ENCODE measurements at places on chromosomes 12 and 14. TPM values are rescaled to one million over a fixed set of nuclear protein-coding genes. Genes with fewer than 3 reads are reported as not detected.

- DNase-seq, result no peak
Measured at GRCh38 chr14:77221241-77221871, 39.8 kb downstream of the TMEM63C start.

DNA sequence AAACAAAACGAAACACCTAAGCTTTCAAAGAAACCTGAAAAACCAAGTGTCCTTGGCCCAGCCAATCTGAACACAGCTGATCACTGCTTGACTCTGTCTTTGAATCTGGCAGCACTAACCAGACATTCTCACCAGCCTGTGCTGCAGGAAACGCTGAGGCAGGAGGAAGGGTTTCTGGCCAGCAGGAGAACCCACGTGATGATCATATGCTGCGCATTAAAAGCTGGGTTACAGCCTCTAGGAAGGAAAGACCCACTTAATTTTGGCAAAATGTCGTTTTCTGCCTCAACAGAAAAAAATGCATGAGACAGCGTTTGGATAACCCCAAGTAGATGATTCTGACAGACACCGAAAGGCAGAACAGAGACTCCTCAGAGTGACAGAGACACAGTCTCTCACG lies 9.8 kb downstream of the APPL2 start:
- DNase-seq, result peak; percentile 85

DNA sequence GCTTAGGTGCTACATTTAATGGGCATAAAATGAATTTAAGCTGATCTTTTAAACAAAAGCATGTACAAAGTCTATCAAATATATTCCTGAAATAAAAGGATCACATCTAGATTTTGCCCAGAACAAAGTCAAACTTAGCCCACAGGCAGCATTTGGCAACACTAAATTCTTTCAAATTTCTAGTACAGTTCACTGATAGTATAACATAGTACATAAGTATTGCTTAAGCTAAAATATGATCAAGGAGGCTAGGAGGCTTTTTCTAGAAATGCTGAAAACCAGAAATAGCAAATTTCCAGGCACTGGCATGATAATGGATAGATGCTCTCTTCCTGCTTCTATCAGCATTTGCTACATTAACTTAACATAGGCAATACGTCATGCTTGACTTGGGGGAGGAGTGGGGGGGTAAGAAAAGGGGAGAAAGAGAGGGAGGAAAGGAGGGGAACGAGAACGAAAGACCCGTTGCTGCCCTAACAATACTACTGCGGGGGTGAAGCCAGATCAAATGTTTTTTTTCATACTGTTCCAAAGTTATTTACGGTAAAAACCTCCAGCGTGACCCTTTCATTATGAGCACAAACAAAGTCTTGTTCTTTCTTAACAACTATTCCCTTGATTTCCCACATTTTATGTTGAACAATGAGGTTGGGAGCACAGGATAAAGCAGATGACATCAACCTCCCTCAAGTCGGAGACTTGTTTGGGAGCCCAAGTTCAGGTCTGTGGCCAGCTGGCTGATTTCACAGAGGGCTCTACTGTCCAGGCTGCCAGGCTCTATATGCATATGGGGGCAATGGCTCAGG lies 10.6 kb downstream of the TMED10 start:
- no peak for DNase-seq

GRCh38 chr12:126362964-126363363 lies 1297.7 kb downstream of the AACS start:
- no peak for DNase-seq

- DNase-seq, result no peak
Measured at GRCh38 chr14:37289688-37290087, 92.0 kb downstream of the MIPOL1 start.

DNA sequence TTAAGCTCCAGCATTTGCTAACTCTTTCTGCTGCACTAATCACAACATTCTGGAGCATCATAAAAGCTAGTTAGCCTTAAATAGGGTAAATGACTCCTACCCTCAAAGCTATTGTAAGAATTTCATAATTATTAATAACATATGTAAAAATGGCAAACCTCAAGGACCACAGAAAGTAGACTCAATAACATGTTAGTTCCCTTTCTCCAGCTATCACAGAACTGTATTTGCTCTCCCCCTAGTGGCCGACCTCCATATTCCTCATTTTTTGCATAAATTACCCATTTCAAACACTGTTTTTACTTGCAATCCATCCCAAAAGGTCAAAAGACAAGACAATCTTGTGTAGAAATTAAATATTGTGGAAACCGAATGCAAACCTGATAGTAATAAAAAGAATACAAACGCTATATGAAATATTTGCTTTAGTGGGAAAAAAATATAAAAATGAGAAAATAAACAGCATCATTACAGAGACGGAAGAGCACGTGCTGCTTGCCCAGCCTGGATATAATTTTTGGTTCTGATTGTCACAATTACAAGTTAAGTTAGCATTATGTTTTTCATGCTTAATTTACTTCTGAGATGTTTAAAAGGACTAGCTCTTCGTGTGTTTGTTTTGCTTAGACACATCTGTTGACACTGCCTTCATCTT lies 97.9 kb downstream of the RERGL start:
- DNase-seq, result no peak

DNA sequence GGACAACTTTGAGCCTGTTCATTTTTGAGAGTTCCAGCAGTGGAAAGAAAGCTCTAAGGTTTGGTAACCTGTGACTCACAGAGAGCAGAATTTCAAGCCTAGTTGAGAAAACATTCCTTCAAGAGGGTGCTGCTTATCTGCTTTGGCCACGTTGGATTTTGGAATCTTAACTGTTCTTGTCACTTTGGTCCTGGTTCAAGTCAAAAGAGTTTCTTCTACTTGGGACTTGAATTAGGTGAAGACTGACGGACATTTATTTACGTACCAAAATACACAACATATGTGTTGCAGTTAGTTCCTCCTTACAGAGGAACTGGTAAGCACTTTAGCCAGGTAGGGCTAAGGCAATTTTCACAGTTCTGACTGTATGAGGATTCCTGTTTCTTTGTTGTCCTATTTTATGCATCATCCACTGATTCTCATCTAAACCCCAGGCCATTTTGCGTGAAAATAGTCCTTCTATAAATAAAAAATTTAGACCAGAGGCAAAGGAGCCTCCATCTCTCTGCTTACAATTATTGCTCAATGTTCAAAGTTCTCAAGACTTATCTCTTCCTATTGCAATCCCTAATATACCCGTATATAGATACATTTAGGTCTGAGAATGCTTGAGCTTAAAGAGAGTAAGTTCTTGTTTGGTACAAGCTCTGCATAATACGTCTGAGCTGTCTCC lies 580.9 kb downstream of the DIO2 start:
- no peak for DNase-seq

- no peak for DNase-seq
Measured at GRCh38 chr14:39704594-39704993, 272.4 kb upstream of the FBXO33 start.

- peak; percentile 57 for DNase-seq
Measured at GRCh38 chr12:53074999-53075370, 4.2 kb downstream of the SPRYD3 start.

- DNase-seq, result no peak
Measured at GRCh38 chr12:19978193-19978592, 390.1 kb upstream of the PDE3A start.

- DNase-seq, result no peak
Measured at GRCh38 chr14:22667881-22668280, 23.7 kb upstream of the OR6J1 start.

- DNase-seq, result no peak
Measured at GRCh38 chr14:36973806-36974442, 198.5 kb downstream of the SLC25A21 start.

- DNase-seq, result no peak
Measured at GRCh38 chr12:47832263-47832933, 12.7 kb upstream of the HDAC7 start.

- no peak for DNase-seq
Measured at GRCh38 chr14:64965356-64966000, 6.7 kb downstream of the RAB15 start.

GRCh38 chr14:52907949-52908348 lies 42.9 kb downstream of the FERMT2 start:
- no peak for DNase-seq

DNA sequence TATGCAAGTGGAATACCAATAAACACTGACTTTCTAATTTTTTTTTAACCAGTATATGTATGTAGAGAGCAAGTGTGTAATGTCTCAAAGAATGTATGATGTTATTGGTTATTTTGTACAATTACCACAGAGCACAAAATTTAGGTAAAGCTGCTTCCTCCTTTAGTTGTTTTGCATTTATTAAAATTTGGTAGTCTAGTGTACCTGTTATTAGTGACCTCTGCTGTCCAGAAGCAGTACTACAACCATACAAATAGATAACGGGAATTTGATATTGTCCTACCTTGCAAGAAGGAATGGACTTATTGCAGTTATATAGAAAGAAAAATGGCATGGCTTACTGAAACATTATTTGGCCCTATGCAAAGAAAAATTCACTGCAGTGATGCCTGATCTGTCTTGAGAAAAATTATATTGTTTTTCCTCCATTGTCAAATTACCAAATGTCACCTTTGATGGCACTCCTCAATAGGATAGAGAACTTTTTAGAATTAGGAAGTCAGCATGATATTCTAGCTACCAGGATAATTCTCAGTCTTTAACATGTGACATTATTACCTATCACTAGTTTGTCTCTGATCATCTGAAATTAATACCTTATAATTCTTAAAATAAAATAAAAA lies 153.9 kb upstream of the RMST start:
- no peak for DNase-seq

DNA sequence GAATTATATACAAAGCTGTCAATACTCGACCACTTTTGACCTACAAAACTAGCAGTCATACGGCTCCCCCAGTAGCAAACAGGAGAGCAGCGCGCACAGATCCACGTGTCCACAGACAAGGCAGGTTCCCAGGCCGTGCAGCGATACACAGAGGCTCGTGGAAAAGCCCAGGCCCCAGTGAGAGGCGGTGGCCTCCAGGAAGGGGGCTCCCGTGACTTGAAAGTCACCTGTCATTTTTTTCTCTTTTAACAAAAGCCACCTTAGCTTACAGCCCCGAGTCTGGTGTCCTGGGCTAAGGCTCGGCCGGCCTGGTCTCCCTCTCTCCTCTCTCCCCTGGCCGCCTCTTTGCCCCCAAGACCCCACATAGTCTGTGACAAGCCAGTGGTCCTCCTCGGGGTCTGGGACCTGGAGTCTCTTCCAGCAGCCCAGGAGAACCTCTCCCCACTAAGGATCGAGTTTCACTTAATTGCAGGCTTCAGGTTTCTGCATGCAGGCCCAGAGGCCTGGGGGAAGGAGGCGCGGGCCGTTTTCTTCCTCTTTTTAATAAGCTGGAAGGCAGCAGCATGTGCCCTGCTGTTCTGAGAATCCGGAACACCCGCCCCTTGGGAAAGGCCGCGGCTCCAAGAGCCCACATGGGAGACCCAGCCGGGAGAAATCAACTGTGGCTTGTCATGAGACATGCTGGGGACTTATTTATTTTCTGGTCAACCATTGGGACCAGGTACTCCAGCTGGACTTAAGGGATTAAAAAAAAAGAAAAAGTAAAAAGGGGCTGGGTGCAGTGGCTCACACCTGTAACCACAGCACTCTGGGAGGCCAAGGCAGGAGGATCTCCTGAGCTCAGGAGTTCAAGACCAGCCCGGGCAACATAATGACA lies 15.9 kb downstream of the NCOR2 start:
- peak; percentile 86 for DNase-seq

- no peak for DNase-seq
Measured at GRCh38 chr12:16530268-16530850, 75.6 kb downstream of the LMO3 start.

DNA sequence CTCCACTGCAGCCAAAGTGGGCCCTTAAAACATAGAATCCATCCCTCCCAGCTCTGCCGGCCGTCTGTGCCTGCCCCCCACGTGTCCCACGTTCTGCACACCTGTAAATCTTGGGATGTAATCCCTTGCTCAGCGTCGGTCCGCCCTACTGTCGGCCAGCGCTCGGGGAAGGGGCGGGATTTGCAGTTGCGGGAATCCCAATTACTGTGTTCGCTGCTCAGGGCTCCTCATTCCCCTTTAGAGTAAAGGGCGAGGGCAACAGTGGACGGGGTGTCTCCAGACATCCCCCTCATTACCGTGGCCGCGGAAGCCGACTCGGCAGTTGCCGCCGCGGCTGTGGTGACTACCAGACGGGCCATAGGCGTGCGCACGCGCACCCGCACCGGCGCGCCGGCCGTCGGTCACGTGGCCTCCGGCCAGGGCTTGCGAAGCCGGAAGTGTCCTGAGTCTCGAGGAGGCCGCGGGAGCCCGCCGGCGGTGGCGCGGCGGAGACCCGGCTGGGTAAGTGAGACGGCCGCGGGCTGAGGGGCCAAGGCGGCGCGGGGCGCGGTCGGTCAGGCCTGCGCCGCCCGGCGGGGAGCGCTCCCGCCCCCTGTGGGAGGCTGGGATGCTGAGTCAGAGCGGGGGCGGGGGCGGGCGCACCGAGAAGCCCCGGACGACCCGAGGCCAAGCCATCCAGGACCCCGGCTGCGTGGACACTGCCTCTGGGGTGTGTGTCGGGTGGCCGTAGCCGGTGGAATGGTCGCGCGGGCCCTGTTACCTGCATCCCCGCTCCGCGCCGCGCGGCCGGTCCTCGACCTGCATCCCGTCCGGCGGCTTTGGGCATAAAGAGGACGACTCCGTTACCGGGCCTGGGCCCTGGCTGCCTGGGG lies at the start of gene TBK1:
TBK1 (plus strand) TSS at position 434 of the 872 bp plus-strand sequence. CDS start 3,751 bp downstream, outside the sequence.
- DNase-seq, result peak; percentile 96

DNA sequence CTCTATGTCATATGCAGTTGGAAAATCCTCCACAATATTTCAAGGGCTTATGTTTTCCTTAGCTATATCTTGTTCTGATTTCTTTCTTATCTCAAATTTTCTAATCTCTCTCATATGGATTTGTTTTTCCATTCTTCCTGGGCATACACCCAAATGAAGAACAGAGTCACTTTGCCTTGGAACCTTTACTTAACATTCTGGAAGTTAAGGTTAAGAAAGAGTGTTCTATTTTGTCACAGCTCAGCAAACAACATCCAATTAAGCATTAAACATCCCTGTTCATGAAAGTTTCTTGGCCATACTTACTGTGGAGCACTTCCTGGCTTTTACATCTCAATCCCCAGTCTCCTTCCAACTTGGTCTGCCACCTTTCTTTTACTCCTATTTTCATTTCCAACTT lies 5.3 kb downstream of the NAV3 start:
- no peak for DNase-seq

GRCh38 chr14:104253901-104254353 lies 115.5 kb downstream of the KIF26A start:
- peak; percentile 53 for DNase-seq

- no peak for DNase-seq
Measured at GRCh38 chr14:100306998-100307765, 938 bp upstream of the SLC25A29 start.

DNA sequence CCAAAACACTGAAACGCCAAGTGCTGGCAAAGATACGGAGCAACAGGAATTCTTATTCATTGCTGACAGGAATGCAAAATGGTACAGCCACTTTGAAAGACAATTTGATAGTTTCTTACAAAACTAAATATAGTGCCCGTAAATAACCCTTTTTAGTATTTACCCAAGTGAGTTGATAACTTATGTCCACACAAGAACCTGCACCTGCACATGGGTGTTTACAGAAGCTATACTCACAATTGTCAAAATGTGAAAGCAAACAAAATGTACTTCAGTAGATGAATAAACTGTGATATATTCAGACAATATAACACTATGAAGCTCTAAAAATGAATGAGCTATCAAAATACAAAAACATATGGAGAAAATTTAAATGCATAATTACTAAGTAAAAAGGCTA lies 86.6 kb downstream of the ATXN7L3B start:
- no peak for DNase-seq

- DNase-seq, result no peak
Measured at GRCh38 chr12:87793131-87793530, 236.1 kb downstream of the C12orf50 start.

GRCh38 chr12:132026061-132026795 lies 76.5 kb downstream of the EP400 start:
- no peak for DNase-seq

The REP15 gene
- total RNA-seq, result 3.6 TPM

The GPD1 gene
- 5.1 TPM for total RNA-seq

The FOXN4 gene
- not detected for total RNA-seq

The FRMD6 gene
- total RNA-seq, result 9.1 TPM

The PPP1R3E gene
- 6.2 TPM for total RNA-seq

Data from cardiac septum (tissue), 1 donor.